ENCODE measurements at places on chromosomes 1 and 21.
A peak's percentile ranks its signal among the peaks of the same experiment; 100 is the strongest.

GRCh38 chr1:160081261-160081936 is at the start of gene KCNJ9:
Gene KCNJ9 (plus strand): TSS chr1:160081538. CDS start chr1:160084031, 2,493 bp downstream.
- DNase-seq: no peak

- no peak for DNase-seq
These were observed at the start of gene FNDC5 for GRCh38 chr1:32870615-32871363. Gene FNDC5 (minus strand): TSS chr1:32870912.

- DNase-seq: no peak
These were observed 80.8 kb downstream of the PIK3CD start for GRCh38 chr1:9732123-9732971.

GRCh38 chr1:33826711-33827110 is 37.2 kb upstream of the HMGB4 start:
- no peak for DNase-seq

GRCh38 chr21:26842974-26843932 is 2.0 kb downstream of the ADAMTS1 start:
- DNase-seq: peak; percentile 97

DNA sequence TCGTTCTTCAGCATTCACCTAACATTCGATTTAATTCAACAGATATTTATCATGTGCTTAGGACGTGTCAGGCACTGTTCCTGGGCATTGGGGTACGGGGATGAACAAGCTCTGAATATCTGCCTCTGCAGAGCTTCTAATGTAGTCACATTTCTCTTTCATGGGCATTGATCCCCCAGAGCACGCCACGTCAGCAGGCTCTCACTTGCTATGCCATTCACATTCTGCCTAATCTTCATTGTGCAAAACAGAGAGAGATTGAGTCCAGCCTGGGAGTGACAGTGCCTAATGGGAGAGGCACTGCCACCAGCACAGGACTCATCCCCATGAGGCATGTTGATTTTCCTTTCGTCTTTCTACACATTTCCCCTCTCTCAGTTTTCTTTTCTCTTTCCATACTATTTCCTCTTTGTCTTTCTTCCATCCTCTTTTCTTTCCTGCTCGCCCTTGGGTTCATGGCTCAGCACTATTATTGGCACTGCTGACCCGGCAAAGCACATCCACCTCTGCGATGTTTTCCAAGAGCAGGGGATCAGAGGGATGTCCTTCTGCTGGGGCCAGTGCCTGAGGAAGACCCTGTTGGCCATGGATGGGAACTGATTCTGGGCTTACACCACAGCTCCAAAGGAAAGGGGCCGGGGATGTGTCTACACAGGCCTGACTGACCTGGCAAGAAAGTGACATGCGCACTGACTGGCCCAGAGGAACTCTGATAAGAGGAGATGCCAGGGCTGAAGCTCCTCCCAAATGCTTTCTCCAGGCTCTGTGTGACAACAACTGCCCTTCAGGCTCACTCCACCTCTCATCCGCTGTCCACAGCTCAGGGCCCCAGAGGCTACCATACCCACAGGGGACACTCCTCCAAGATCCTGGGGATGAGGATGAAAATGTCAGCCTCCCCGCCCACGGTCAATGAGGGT is 195.9 kb downstream of the TOMM20 start:
- no peak for DNase-seq

- DNase-seq: no peak
These were observed 29.1 kb upstream of the GRHL3 start for GRCh38 chr1:24289937-24290595.

DNA sequence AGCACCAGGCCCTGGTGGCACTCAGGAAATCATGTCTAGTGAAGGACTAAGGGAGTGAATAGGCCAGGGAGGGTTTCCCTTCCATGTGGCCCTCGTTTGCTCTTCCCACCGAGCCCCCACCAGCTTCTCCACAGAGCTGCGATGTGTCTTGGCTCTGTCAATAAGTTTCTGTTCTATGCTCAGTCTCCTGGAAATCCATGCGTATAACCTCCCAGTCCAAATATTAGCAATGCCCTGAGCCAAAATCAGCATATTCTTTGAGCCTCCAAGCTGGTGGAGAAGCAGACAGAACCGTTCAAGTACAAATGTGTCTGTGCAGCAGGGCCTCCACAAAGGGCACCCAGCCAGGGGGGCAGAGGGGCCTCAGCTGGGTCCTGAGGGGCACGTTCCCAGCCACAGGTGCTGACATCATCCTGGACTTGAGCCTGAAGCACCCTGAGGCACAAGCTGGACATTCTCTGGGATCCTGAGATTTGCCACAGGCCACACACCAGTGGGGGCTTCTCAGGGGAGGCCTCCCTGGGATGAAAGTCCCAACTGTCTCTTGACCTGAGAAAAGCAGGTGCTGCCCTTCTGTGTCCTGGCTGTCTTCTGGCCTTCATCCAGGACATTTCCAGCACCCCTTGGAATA is 350.5 kb upstream of the VAMP3 start:
- no peak for DNase-seq

DNA sequence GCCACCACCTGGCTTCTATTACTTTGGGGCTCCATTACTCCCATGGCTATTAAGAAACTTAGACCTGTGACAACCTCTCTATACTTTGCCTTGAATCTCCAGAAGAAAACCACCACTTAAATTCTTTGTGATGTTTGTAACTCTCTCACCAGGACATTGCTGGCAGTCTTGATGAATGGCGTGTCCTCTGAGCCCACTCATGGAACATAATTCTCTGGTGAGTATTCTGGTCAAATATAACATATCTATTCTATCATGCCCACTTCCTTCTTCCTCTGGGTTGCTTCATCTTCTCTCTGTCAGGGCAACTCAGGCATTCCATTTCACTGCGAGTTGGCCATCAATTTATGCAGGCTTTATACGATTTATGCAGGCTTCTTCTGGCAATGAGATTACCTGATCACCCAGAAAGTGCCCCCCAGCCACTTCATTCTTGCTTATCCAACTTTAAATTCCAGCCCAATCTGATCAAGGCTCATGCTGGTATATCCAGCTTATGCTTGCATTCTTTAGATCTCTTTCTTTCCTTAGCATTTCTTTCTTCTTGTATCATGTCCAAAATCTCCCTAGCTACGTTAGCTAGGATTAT is 112.0 kb upstream of the CHRM3 start:
- DNase-seq: no peak

DNA sequence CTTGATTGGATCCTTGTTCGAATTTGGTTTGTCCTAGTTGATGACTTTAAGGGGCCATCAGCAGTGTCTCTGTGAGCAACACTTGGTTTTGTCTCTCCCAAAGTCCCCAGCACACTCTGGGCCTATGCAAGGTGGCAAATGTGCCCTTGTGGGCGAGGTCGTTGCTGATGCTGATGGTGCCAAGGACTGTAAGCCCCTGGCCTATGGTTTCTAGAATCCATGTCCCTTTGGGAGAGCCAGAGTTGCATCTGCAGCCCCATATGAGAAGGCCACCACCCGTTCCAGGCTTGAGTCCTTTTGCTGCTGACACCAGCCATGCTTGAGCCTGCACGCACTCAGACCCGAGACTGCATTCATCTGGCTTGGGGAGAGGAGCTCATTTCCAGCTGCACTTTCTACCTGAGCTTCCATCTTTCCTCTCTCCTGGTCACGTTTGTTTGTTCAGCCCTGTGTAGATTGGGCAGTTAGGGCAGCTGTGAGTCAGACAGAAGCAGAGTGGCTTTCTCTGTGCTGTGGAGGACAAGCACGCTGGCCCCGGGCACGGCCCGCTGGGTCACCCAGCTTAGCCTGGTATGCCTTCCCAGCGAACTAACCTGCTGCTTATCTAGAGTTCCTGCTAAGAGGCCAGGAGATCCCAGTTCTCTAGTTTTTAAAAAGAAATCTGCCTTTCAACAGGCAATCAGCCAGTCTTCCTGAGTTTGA is 52.1 kb upstream of the CSF3R start:
- no peak for DNase-seq

DNA sequence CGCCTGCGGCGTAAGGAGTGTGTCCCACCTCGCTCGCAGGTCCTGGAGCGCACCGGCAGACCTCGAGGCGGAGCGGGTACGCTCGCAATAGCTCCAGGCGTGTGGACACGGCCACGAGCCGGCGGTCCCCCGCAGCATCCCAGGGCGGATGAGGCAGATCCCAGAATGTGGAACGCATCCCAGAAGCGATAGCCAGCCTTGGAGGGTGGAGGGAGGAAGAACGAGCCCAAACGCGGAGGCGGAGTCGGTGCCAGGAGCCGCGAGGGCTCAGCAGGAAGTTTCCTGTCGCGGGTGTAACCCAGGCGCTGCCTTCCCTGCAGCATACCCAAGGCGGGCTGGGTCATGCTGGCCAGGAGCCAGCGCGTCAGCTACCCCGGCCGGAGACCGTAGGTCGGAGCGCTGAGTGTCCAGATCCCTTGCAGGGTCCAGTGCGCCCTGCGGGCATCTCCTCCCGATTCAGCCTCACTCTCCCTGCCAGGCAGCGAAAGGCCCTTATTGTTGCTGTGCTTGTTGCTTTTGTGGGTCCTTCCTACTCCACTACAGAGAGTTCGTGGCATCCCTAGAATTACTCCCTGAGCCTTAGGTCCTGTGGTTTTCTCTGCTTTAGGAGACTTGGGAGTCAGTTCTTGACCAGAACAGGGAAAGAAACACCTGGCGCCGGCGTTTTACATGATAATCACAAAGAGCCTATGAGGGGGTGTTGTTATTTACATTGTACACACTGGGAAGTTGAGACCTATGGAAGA is 27.7 kb downstream of the STYXL2 start:
- no peak for DNase-seq
